ENCODE measurements at places on chromosomes 2 and 18.

DNA sequence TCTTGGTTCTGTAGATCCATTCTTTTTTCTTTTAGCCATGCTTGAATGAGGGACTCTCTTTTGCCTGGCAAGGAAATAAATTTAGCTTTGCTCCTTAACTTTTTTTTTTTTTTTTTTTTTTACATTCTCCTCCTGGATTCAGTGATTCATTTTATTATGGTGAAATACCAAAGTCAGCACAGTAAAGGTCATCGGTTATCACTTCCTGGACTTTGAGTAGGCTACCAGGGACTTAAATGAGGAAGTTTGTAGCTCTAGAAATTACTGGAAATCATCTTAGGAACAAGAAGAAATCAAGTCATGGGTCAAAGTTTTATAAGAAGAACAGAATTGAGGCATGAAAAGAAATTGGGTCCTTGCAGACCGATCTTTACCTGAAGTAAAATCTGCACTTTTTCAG lies 75.0 kb downstream of the SOCS6 start:
- peak; percentile 70 for DNase-seq

DNA sequence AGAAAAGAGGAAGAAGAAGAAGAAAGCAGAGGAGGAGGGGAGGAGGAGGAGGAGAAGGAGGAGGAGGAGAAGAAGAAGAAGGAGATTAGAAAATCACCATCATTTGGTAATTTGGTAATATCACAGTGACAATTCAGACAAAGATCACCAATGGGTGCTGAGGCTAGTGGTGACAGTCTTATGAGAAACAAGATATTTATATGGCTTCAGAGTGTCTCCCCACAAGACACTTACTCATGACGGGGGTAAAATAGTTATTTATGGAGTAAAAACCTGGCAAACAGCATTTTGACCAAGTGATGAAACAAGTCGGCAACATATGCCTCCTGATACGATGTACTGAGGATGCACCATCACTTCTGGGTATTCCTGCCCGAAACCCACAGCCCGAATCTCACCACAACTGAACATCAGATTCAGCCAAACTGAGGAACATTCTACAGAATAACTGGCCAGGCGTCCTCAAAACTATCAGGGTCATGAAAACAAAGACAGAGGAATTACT lies 4.9 kb downstream of the ASPRV1 start:
- no peak for DNase-seq

DNA sequence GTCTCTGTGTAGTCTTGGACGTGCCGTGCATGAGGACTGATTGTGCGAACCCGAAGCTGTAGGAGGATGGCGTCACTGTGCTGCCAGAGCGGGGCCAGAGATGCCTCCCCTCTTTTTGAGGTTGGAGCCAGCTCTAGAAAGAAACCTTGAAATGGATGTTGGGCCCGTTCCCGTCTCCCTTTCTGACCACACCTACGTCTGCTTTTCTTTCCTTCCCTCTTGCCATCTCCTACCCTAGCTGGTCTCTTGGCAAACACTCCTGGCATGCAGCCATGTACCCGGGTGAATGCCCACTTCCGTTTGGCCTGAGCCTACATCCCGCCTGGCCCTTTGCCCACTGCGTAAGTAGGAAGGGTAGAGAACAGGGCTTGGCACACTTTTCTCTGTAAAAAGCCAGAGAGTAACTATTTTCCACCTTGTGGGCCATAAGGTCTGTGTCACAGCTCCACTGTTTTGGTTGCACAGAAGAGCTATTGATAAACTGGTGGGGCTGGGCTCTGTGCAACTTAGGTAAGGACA lies 37.4 kb downstream of the SH3BP4 start:
- peak; percentile 46 for DNase-seq

DNA sequence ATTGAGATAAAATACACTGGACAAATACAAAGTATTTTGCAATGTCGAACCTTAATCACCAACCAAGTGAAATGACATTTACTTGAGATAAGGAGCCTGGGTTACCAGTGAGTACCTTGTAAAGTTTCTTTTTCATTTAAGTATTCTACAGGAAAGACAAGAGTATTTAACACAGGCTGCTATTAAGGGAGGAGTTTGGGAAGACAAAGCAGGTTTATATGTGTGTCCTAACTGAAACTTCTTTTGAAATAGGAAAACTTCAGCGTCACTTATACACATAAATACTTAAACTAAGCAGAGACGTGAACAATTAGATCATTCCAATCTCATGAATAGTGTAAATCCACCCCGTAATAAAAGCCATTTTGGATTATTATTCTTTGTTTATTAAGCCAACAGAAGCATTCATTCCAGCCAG lies 126.7 kb upstream of the CYP26B1 start:
- DNase-seq: no peak

GRCh38 chr2:172102391-172103359 lies at the start of gene DLX2:
Gene DLX2 (minus strand): TSS chr2:172102900. CDS start chr2:172102538, 362 bp downstream.
- DNase-seq: peak; percentile 82

DNA sequence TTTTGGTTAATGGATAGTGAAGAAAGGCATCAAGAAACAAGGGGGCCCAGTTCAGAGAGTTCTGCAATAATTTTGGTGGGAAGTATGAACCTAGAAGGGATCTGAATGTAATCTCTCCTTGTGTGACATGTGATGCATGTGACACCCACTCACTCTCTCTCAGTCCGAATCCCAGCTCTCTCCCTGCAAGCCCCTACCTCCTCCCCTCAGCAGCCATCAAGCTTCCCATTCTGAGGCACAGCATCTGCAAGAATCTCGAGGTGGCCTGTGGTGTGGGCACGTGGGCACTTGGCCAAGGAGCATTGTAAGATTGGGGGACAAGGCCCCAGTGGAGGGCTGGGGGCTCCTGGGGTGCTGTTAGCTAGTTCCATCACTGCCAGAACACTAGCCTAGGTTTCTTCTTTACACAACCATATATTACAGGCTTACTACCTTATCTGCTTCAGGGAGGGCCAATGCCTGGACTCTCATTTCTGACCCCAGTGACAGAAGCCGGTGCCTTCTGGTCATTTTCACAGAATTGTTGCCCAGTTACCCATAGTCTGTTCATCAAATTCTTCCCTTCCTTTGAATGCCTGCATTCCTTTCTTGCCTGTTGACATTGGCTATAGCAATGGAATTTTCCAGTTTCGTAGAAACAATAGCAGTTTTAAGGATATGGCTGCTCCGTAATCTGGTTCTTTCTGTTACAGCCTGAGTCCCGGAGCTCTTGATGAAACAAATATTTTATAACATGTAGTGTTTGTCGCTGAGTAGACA lies 13.3 kb upstream of the LCLAT1 start:
- peak; percentile 54 for DNase-seq

DNA sequence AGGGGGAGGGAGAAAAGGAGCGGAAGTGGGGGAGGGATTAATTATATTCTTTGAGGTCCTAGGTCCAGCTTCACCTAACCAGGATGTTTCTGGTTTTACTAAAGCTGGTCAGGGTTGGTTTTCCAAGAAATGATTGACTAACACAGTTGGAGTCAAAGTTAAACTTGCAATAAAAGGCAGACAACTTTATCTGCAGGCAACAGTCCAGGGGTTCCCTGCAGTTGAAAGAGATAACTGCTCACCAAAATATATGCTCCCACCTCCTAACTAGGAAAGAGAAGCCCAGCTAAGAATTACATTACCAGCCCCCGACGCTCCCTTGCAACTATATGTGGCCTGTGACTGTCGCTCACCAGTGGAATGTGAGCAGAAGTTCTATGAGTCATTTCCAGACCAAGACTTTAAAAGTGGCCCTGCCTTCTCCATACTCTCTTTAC lies 140.0 kb upstream of the PKDCC start:
- no peak for DNase-seq

GRCh38 chr2:8622199-8622911 lies 59.5 kb upstream of the ID2 start:
- no peak for DNase-seq

GRCh38 chr2:16100006-16100405 lies 159.7 kb downstream of the MYCN start:
- DNase-seq: no peak

GRCh38 chr2:158544998-158545397 lies 88.2 kb downstream of the PKP4 start:
- no peak for DNase-seq

GRCh38 chr2:62933398-62933917 lies 117.2 kb upstream of the OTX1 start:
- DNase-seq: no peak

- no peak for DNase-seq
These were observed 3.0 kb downstream of the TGIF1 start for GRCh38 chr18:3452750-3453539.

DNA sequence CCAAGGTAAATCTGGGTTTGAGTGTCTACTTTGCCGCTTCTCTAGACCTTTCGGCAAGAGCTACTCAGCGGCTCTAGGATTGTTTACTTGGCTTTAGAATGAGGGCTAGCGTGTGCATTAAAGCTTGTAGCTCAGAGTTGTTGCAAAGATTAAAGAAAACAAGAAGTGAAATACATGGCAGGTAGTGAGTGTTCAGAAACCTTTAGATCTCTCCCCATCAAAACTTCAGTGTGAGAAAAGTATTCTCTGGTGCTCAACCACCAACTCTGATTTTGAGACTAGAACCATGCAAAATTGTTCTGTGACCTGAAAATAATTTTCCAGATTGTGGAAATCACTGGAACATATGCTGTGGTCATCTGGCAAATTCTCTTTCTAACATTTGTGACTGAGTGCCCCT lies 512.0 kb downstream of the CMPK2 start:
- no peak for DNase-seq

GRCh38 chr2:127611076-127611925 lies 34.7 kb upstream of the GPR17 start:
- DNase-seq: no peak

DNA sequence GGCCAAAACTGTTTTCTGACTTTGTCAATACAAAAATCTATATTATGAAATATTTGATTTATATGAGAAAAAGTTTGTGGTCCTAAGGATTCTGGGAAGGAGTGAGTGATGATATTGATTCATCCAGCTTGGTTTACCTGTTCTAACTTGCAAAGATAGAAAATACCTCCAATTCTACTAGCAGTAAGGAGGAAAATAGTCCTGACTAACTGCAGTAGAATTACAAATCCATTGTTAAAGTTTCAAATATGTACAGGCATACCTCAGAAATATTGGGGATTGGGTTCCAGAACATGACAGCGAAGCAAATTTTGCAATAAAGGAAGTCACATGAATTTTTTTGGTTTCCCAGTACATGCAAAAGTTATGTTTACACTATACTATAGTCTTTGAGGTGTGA lies 158.8 kb upstream of the CYRIA start:
- DNase-seq: no peak

- DNase-seq: no peak
These were observed 262.0 kb upstream of the PIK3C3 start for GRCh38 chr18:41693008-41693407.

- DNase-seq: peak; percentile 50
These were observed 83.8 kb upstream of the SNTG2 start for GRCh38 chr2:866887-867286.

DNA sequence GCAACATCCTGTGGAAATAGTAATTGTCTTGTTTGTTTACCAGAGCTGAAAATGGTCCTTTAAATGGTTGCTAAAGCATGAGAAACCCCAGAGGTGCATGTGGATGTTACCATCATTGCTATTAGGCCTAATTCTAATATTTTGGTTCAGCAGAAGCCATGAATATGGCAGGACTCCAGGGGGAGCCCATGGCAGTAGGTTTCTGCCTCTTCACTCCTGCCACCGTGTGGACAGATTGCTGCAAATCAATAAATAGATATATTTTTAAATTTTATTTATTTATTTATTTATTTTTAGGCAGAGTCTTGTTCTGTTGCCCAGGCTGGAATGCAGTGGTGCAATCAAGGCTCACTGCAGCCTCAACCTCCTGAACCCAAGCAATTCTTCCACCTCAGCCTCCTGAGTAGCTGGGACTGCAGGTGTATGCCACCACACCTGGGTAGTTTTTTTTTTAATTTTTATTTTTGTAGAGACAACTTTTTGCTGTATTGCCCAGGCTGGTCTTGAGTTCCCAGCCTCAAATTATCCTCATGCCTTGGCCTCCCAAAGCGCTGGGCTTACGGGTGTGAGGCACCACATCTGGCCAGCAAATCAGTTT lies 54.9 kb upstream of the CAPN13 start:
- peak; percentile 89 for DNase-seq

DNA sequence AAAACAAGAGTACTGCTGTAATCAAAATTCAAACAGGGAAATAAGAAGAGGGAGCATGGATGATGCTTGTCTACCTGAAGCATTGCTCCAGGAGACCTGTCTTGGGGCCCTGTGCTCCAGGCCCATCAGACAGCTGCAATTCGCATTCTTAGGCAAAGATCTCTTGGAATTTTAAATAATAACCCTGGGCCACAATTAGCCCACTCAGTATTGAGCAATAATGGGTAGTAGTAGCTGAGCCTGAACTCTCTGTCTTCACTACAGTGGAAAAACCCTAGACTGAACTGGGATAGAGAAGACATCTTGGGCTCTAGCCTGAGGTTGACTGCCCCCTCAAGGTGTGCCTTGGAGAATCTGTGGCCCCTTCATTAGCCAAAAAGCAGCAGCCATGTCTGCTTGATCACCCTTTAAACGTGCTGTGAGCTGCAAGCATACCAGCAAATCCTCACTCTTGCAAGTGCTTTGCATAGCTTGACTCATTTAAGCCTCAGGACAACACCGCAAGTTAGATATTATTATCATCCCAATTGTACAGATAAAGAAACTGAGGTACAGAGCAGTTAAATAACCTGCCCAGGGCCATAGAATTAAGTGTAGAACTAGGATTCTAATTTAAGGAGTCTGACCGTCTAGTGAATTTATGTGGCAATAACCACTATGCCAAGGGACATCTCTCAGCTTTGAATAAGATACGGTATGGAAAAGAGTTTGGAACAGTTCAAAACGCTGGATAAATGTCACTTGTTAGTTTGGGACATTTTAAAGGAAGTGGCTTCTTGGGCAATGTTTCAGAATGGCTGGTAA lies 69.0 kb downstream of the DDX1 start:
- DNase-seq: no peak

- DNase-seq: peak; percentile 11
These were observed 100.2 kb upstream of the CSRNP3 start for GRCh38 chr2:165369131-165369897.

- DNase-seq: no peak
These were observed 43.4 kb downstream of the MBP start for GRCh38 chr18:77088963-77089722.

DNA sequence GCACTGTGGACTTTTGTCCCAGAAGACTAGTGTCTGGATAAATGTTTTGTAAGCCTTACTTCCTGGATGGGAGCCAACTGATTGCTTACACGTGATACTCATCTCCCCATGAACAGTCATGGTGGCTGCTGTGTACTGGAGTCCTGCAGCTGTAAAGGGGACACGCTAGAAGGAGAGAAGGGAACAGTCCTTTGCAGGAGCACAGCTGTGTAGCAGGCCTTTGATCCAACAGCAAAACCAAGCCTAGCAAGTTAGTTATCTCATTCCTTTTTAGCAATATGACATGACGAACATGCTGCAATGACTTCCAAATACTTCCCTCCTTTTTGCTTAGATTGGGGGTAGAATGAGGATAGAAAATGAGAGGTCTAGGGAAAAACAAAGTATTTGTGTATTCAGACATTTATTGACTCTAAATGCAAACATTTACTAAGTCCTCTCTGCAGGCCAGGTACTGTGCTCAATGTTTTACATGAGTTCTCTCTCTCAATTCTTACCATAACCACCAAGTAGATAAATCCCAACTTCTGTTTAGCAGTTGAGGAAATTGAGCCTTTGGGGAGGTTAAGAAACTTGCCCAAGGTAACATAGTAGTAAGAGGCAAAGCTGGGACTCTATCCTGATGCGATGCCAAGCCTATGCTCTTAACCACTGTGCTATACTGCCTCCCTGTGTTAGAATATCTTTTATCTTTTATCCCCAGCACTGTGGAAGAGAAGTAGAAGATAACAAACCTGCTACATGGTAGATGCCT lies 55.4 kb upstream of the CD28 start:
- DNase-seq: no peak

Measured in cardiac muscle cell (in vitro differentiated cells and primary cell).